IPS DF 6.9 (cell line): ENCODE measurements at places on chromosomes 3 and 15.
A peak's percentile ranks its signal among the peaks of the same experiment; 100 is the strongest.

DNA sequence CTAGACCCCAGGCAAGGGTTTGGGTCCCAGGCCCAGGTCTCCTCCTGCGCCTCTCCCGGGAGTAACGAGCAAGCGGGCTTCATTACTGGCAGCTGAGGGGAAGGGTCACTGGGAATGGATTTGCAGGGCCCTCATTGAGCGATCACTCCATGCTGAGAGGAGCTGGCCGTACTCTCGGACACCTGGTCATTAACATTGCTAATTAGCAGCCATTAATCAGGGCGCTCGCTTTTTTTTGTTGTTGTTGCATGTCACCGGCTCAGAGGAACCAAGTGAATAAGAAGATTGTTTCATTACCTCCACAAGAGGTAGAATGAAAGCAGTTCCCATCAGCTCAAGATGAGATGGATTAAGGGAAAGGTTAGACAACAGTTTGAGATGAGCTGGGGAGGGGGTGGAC lies 293.0 kb upstream of the ATP11B start:
- DNase-seq: peak; percentile 61

DNA sequence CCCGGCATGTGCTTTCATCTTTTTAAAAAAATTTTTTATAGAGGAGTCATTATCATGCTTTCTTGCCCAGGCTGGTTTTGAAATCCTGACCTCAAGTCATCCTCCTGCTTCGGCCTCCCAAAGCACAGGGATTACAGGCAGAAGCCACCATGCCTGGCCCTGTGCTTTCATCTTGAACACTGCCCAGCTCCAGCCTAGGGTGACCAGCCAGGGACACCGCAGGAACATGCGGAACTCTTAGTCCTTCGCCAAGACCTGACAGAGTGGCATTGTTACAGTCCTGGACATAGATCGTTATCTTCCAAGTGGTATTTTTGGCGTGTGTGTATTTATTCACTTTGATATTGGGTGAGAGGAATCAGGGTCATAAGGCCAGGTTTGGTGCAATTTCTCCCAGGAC lies 7.9 kb upstream of the FURIN start:
- DNase-seq: no peak

DNA sequence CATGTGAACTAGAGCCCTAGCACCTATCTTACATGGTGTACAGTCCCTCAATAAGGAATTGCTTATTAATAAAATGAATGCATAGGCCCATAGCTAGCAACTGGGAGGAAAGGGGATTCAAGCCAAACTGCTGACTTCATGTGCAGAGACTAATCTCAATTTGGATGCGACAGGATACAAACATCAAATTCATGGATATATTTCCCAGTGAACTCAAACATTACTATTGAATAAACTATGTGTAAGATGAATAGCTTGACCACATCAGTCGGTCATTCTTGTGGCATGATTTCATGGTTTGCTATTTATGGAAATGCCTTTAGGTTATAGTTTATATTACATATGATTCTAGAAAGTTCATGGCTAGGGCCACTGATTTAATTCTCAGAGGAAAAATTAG lies 268.6 kb upstream of the SLITRK3 start:
- DNase-seq: no peak

DNA sequence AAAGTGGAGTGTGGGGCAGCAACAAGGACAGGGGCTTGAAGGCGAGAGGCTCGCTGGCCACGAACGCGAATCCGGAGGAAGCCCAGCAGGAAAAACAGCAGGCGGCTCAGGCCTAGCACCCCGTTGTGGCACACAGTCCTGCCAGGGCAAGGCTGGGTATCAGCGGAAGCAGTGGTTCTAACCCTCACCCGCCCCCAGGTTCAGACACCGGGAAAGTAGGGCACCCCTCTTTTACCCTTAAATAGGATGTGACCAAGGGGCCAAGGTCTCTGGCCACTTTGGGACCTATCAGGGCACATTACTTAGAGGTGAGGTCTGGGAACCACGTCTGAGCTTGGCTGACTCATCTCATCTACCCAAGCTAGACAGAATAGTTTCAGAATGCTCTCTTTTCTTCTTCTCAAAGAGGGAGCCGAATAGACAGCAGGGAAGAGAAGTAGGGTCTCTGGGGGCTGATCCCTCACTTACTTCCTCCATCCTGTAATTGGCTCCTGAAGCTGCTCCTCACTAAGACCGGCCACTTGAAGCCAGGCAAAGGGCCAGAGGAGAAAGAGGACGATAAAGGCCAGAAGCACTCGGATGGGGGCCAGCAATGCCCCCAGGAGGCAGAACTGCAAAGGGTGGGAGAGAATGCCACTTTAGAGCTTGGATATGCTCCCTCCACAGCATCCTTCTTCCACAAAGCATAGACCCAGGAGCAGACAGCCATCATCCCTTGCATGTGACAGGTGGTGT lies 1.7 kb downstream of the LPCAT4 start:
- DNase-seq: no peak

- DNase-seq: no peak
These were observed 49.2 kb upstream of the SMAD6 start for GRCh38 chr15:66652806-66653205.

DNA sequence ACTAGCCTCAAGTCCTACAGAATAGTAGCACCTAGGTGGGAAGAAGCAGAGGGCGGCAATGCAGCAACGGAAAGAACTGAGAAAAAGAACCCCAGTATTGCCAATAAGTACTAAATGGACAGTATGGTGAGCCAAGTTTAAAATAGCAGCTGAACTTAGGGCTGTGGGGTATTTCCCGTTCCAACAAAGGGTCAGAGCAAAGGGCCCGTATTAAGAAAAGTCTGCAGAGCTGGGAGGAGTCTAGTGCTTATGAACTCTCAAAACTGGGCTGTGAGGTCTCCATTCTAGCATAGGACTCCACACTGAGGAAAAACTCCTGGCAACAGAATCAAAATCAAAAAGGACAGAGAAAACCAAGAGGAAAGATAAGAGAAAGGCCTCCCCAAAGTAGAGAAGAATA lies 250.7 kb downstream of the FOXP1 start:
- DNase-seq: no peak
